ENCODE measurements at places on chromosomes 13 and 19. TPM values are rescaled to one million over a fixed set of nuclear protein-coding genes. Genes with fewer than 3 reads are reported as not detected.

GRCh38 chr19:391207-391557, 17.8 kb downstream of the C2CD4C start:
- no peak for DNase-seq

The ELAVL3 gene
- total RNA-seq, result not detected

DNA sequence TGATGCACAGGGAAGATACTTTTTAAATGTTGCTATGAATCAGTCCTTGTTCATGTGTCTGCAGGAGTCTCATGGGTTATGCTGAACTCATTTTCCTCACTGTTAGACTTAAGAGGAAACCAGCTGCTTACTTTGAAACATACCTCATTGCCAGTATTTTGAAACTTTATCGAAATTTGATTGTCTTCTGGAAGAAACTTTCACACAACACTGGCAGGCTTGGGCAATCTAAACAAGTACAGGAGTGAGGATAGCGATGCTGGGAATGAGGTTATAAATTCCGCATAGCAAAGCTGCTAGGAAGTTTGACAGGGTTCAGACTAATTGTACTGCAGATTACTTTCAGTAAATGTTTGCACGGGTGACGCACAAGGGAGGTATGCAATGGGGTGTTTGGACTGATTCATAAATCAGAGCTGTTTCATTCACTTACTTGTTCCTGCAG, 245.7 kb downstream of the DNAJC15 start:
- no peak for DNase-seq

The ZSCAN5B gene
- total RNA-seq, result not detected
